ENCODE measurements at places on chromosomes 5 and 9.

- DNase-seq: no peak
Measured at GRCh38 chr9:4746278-4747030, 5.5 kb upstream of the AK3 start.

- DNase-seq: no peak
Measured at GRCh38 chr5:89343666-89344065, 460.7 kb upstream of the MEF2C start.

GRCh38 chr9:135611142-135611874 is 28.0 kb downstream of the GLT6D1 start:
- no peak for DNase-seq

- peak; percentile 54 for DNase-seq
Measured at GRCh38 chr9:129630967-129631673, 5.2 kb downstream of the NTMT1 start.
